ENCODE measurements at places on chromosomes 6 and 20.

GRCh38 chr6:133313068-133313467, 71.9 kb downstream of the EYA4 start:
- DNase-seq: peak; percentile 30

DNA sequence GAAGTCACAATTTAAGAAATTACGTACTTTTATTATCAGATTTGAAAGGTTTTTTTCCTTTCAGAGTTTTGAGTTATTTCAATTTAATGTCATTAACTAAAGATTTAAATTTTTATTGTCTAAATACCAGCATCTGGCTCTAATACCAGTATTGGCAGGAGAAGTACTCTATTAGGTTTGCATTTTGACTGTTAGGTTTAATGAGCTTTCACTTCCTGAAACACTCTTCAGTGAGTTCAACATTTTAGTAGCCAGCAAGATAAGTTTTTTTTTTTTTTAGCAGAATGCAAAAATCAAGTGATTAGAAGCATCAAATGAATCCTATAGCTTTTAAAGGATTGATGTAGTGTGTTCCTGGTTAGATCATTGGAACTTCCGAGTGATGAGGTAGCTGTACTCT, 34.0 kb upstream of the SCGN start:
- peak; percentile 59 for DNase-seq

DNA sequence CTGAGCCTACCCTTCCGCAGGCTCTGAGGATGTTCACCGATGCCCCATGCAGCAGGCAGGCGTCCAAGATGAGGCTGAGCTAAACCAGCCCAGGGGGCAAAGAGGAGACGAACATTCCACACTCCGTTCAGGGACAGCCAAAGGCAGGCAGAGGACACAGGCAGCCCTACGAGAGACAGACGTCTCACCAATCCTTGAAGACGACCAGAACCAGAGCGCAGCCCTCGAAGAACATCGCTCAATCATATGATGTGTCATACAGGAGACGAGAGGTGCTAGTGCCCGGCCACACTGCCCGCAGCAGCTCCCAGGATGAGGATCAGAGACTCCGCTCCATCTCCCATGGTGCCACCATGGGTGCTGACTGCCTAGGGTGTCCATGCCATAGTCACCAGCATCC, 35.6 kb upstream of the TMEM181 start:
- no peak for DNase-seq

DNA sequence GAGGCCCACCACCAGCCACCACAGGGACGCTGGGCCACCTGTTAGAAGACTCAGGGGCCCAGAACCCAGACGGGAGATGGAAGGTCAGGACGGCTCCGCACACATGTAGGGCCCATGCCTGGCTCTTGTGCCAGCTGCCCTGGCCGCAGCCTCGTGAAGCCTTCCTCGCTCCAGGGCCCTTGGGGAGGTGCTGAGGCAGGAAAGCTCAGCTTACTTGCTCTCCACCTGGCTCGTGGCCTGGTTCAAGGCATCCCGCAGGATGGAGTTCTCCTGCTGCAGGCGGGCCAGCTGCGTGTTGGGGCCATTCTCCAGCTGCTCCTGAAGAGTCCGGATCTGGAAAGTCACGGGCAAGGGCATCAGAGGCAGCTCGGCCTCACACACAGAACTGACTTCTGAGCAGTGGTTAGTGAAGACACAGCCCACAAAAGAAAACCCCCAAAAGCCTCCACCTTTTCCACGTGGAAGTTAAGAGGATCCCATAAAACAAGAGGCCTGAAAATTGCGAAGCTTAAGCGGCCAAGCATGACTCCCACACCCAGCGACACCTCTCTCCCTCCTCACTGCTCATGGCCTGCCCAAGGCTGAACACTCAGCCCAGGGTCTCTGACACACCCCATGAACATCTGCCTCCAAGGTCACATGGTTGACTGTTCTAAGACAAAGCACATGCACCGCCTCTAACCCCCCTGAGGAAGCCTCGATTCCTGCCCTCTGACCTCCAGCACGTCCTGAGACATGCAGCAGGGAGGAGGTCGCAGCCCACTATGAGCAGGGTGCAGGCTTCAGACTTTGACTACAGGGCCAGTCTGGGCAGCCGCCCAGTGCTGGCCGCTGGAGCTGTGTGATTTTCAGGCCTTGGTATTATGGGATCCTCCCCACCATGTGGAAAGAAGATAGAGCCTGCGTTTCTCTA, 46.5 kb downstream of the RRBP1 start:
- no peak for DNase-seq

DNA sequence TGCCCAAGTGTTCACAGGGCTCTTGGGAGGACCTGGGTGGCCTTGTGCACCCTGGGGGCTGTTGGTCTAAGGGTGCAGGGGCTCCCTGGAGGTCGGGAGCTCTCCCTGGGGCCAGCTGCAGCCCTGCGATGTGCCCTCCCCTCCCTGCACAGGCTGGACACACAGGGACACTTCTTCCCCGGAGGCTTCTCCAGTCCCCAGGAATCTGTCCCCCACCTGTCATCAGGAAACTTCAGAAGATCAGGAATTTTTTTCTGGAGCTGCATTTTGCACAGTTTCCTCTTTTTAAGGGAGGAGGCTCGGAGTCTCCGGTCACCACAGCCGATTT, 66.9 kb upstream of the BHLHE23 start:
- no peak for DNase-seq

DNA sequence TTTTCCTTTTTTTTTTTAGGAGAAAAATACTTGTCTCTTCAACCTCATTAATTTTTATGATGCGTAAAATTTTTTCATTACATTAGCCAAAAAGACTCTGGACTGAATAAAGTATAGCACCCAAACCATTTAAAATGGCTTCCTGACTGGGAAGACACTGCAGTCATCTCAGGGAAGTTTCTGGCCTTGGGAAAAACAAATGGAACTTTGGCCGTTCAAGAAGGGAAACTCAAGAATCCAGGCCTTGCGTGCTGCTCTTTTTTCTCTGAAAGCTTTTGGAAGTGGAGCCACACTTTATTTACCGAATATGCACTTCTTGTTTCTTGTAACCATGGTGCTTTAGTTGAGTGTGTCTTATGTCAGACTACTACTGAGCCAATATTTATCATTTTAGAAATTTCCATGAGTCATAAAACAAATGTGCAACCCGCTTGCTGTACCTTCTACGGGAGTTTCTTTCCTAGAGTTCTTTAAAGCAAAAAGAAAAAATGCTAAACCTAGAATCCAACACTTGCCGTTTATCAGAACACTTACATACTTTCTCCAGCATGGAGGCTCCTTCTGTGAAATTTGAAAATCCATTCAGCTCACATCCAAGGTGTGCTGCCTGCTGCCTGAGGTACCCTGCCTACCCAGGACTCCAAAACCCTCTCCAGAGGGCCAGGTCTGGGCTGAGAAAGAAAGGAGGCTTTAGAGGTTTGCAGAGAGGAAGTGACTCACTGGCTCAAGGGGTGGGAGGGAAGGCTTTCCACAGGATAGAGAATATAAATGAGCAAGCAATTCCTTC, 11.5 kb upstream of the DSTN start:
- peak; percentile 56 for DNase-seq

DNA sequence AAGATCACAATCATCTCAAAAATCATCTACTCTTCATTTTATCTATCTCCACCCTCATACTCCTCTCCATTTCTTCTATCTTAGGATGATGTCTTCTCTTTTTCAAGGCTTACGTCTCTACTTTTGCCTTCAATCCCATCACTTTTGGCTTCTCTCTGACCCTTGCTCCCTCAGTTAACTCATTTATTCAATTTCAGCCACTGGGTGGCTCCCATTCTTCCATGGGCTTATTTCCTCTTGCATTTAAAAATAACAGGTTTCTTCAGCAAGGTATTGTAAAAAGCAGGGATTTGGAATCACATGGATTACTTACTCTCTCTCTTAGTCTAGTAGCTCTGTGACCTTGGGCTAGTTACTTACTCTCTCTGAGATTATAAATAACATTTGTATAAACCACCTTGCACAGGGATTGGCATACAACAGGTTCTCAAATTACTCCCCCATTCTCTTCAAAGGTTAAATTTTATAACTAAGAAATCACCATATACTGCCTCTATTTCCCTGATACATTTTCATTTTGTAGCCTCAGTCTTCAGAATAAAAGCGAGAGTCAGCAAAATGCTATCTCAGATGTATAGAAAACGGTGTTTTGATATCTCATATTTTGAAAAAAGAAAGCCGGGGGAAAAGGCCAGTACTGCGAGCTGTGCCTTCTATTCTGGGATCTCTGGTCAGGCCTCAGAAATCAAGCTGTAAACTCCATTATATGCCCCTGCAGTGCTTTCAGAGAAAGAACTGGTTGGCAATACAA, 5.5 kb downstream of the ZSCAN12 start:
- peak; percentile 50 for DNase-seq

GRCh38 chr20:25675161-25675560, 21.5 kb downstream of the ZNF337 start:
- no peak for DNase-seq
